ENCODE measurements at places on chromosomes 2 and 18. TPM values are rescaled to one million over a fixed set of nuclear protein-coding genes. Genes with fewer than 3 reads are reported as not detected.

DNA sequence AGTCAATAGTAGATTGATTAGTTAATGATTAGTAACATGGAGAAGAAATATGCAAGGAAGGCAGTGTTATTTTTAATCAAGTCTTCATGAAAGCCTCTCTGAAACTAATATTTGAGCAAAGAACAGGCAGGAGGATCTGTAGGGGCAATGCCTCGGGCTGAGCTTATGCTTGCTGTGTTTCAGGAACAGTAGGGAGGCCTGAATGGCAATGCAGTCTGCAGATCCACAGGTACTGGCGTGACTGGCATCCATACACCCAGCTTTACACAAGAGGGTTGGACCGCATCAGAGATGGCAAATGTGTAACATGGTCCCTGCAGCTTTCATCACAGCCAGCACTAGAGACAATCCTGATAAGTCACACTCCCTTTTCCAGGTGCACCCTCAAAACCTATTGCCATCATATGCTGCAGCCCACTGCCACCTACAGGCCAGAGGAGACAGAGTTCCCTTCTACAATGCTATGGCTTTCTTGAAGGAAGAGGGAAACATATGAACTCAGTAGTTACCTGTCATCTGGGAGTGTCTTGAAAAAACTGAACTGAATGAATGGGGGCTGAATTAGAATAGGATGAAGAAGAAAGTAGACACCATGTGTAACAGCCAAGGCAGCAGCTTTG, 582.4 kb upstream of the RAB6C start:
- no peak for DNase-seq

- no peak for DNase-seq
Measured at GRCh38 chr2:163983911-163984310, 248.1 kb upstream of the FIGN start.

- DNase-seq: no peak
Measured at GRCh38 chr2:127659408-127660290, 13.7 kb downstream of the GPR17 start.

- DNase-seq: peak; percentile 79
Measured at GRCh38 chr2:55049043-55049820, 1.0 kb downstream of the RTN4 start.

- DNase-seq: peak; percentile 89
Measured at GRCh38 chr2:171347591-171348032, 86.2 kb downstream of the METTL8 start.

- peak; percentile 48 for DNase-seq
Measured at GRCh38 chr2:148814143-148814859, 60.7 kb upstream of the KIF5C start.

GRCh38 chr2:44829771-44830170, 111.7 kb upstream of the SIX3 start:
- no peak for DNase-seq

DNA sequence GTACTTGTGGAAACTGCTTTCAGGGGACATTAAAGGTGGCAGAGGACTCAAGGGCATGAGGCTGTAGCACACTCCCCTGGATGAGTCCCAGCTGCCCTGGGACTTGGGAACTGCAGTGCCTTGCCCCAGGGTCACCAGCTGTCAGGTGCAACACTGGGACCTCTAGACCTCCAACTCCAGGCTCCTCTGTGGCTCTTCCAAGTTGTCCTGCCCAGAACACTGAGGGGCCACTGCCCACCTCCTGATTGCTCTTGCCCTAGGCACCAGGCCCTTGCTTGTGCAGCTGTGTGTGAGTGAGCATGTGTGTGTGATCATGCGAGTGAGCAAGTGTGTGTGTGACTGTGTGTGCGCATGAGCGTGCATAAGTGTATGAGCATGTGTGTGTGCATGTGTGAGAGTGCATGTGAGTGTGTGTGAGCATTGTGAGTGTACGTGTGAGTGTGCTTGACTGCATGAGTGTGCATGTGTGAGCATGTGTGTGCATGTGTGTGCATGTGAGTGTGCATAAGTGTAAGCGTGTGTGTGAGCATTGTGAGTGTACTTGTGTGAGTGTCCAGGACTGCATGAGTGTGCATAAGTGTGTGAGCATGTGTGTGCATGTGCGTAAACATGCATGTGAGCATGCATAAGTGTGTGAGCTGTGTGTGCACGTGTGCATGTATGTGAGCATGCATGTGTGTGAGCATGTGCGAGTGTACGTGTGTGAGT, 301.5 kb downstream of the NDUFA10 start:
- no peak for DNase-seq

GRCh38 chr2:25879133-25879730, 945 bp upstream of the ASXL2 start:
- DNase-seq: peak; percentile 65

- DNase-seq: no peak
Measured at GRCh38 chr2:196289000-196289399, 117.6 kb upstream of the STK17B start.

GRCh38 chr2:178275600-178275999, 81.3 kb downstream of the OSBPL6 start:
- no peak for DNase-seq

The VIL1 gene
- total RNA-seq: not detected

GRCh38 chr2:230924470-230925341, at the start of gene GPR55:
TSS of gene GPR55 (minus strand) at chr2:230925242. CDS start at chr2:230910962, 14,280 bp downstream.
- no peak for DNase-seq

DNA sequence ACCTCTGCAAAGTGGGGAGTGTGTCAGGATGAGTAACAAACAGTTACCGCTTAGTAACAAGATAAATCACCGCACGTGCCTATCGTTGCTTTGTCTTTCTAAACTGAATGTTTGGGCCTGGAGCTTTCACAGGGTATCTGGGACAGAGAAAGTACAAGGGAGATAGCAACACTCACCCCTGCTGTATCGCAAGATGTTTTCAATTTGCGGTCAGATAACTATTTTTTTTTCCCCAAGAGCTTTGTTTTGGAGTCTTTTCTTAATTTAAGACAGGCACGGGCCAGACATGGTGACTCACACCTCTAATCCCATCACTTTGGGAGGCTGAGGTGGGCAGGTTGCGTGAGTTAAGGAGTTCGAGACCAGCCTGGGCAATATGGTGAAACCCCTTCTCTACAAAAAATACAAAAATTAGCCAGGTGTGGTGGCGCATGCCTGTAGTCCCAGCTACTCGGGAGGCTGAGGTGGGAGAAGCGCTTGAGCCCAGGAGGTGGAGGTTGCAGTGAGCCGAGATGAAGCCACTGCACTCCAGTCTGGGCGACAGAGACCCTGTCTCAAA, 146.6 kb downstream of the GBX2 start:
- peak; percentile 3 for DNase-seq

Data from fibroblast of villous mesenchyme (primary cell).